ENCODE measurements at places on chromosomes 6 and 20.

- DNase-seq: peak; percentile 44
These were observed 102.1 kb upstream of the MYL9 start for GRCh38 chr20:36439040-36439730.

- no peak for DNase-seq
These were observed 41.3 kb downstream of the DSTN start for GRCh38 chr20:17611290-17611539.

- DNase-seq: no peak
These were observed 242.5 kb downstream of the ADGRG6 start for GRCh38 chr6:142544199-142544838.

- DNase-seq: no peak
These were observed 61.5 kb downstream of the IBTK start for GRCh38 chr6:82185948-82186535.

DNA sequence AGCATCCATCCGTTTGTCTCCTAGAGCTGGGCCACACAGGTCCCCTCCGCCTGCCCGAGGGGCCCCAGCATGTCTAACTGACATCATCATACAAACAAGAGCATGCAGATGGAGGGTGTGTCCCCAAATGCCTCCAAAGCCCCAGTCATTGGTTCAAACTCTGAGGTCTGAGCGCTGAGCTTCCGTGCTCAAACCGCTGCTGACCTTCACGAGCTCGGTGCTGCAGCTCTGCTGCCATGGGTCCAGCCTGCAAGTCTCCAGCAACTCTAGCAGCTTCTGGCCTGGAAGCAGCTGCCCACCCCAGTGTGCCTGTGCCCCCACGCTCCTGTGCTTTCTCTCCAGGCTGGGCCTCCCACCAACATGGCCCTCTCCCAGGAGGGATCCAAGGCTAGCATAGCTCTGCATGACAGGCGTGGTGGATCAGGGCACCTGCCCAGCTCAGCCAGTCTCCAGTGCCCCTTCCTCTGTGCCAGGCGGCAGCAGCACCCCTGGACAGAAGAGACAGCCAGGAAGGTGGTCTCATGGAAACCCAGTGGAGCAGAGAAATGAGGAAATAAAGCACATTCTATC, 131.6 kb upstream of the PMEPA1 start:
- no peak for DNase-seq

GRCh38 chr6:81753711-81754577, 1.5 kb upstream of the TENT5A start:
- peak; percentile 84 for DNase-seq

- no peak for DNase-seq
These were observed 286.6 kb downstream of the TSHZ2 start for GRCh38 chr20:53258741-53259140.

DNA sequence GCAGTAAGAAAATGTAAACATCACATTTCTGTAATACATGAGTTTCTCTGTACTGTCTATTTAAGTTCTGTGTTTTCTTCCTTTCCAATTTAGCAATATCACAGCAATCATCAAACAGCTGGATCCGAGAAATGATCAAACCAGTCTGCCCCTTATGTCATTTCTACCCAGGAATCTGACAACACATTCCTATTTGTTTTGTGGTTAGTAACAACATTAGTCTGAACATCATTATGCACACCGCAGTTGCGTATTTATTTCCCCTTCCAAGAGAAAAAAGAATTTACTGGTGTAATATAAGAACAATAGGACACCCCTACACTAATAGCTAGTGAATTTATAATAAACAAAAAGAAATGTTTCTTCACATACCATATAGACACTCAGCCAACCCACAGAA, 179.5 kb downstream of the BTBD9 start:
- no peak for DNase-seq

DNA sequence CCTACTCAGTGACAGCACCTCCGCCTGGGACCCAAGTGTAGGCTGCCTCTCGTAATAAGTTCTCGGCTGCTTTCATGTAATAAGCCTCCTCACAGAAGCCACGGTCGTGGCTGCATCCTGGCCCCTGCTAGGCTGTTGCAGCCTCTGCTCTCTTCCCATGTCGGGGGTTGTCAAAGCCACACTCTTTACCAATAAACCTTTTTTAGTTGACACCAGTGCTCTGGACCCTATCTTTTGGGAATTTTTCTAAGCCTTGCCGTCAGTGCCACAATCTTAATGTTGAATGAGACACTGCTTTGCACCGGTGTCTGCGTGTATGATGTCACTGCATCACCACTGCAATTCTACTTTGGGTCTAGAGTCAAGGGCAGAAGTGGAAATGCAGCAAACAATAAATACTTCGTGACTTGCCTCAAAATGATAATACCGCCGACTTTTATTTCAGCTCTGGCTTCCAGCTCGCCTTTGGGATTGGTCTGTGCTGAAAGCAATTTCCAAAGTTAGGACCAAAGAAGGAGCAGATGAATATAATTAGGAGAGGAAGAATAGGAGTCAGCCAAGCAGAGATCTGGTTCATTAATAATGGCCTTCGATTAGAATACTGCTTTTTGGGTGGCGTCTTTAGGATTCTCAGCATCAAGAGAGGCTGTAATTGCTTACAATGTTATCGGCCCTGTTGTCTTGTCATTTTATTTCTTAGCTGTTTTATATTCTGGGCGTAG, 57.6 kb upstream of the CCN6 start:
- no peak for DNase-seq

- DNase-seq: no peak
These were observed 39.5 kb downstream of the BCKDHB start for GRCh38 chr6:80145921-80146320.

DNA sequence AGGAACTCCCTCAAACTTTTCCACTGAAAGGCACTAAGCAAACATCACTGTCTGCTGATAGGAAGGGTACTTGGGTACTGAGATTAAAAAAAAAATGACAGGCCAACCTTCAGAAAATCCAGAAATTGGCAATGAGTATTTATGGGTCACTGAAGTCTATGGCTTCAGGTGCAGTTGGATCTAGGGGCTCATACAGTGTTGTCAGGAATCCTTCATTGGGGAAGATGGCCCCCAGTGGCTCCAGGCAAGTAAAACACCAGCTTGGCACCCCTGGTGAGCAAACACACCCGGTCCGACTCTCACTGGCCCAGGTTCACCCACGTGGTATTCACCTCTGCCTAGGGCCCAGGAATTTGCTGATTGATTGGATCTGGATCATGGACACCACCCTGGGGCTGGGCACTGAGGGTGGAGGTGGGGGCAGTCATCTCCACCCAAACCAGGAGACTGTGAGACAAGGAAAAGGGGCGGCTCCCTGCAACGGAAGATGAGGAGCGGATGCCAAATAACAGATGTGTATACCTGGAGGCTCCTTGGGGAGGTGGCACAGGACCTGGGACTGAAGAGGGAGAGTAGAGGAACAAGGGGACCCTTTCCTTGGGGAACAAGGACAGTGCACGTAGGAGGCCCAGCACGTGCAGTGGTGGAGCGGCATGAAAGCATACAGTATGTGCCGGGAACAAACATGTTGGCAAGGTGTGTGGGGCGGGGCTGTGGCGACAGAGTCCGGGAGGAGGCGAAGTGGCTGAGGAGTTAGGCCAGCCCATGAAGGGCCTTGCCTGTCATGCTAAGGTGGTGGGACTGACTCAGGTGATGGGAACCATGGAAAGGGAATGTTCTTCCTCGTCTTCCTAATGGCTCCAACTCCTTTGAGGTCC, 4.7 kb downstream of the SLC2A10 start:
- DNase-seq: no peak

GRCh38 chr20:58719971-58720371, 27.4 kb downstream of the NPEPL1 start:
- no peak for DNase-seq

DNA sequence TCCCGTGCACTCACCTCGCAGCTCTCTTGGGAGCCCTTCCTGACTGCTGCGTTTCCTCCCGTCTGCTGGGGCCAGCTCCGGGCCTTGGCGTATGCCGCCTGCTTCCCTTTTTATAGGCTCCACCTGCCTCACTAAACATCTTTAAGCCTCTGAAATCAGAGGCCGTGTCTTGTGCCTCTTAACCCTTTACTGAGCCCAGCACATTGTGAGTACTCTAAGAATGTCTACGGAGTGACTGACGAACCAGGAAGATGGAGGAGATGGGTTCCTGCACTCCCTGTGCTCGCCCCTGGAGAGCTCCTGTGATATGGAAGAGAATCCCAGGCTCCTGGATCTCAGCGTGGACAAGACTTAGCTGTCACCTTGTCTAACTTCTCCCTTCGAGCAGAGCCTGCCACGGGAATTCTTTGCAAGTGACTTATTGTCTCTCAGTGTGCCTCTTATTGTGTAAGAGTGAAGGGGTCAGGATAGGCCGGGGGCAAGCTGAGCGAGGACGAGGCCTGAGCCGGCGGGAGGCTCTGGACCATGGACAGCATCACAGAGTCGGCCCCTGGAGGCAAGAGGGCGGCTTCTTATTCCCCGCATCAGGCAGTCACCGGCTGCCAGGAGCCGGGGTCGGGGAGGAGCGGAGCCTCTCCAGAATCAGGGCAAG, 70.9 kb upstream of the CCDC167 start:
- DNase-seq: no peak

- DNase-seq: no peak
These were observed 8.5 kb downstream of the GCM2 start for GRCh38 chr6:10873374-10873773.

GRCh38 chr6:113137426-113137825, 719.7 kb upstream of the MARCKS start:
- DNase-seq: no peak

- no peak for DNase-seq
These were observed 753.4 kb upstream of the ADGRB3 start for GRCh38 chr6:67881706-67882065.
